ENCODE measurements at places on chromosomes 3 and 15. TPM values are rescaled to one million over a fixed set of nuclear protein-coding genes. Genes with fewer than 3 reads are reported as not detected.

Gene CEMIP
- total RNA-seq: 14.6 TPM

Gene MRAS
- 73.6 TPM for total RNA-seq

Gene FGF7
- 264 TPM for total RNA-seq

Gene KCTD6
- total RNA-seq: 9.4 TPM

Gene SLITRK3
- total RNA-seq: under 0.01 TPM

Gene ZNF639
- 55.7 TPM for total RNA-seq

Gene OXNAD1
- 17.0 TPM for total RNA-seq

Gene KIF7
- total RNA-seq: 18.0 TPM

Gene CD276
- 164 TPM for total RNA-seq

Gene CYP8B1
- not detected for total RNA-seq

Gene MESP1
- 1.1 TPM for total RNA-seq

Gene MYZAP
- 1.6 TPM for total RNA-seq

Gene ITIH4
- total RNA-seq: 0.66 TPM

Gene SPATA12
- total RNA-seq: 0.11 TPM

Gene AGBL1
- total RNA-seq: not detected

Gene TRIM42
- total RNA-seq: not detected

Data from uterine smooth muscle cell (primary cell).